ENCODE measurements at places on chromosomes 7 and 10.

- H3K27me3 ChIP-seq, result peaks cover 11% of the 10 kb centered on the region
- no peak overlapping the region for H3K27ac ChIP-seq
- no peaks in the 10 kb centered on the region for H3K4me1 ChIP-seq
- DNase-seq, result no peak
- H3K4me3 ChIP-seq, result no peak overlapping the region
Observed at GRCh38 chr10:85433248-85433647, 933.3 kb downstream of the GRID1 start.

GRCh38 chr7:111043561-111043960 lies 47.4 kb upstream of the LRRN3 start:
- H3K27me3 ChIP-seq, result no peaks in the 10 kb centered on the region
- no peak overlapping the region for H3K27ac ChIP-seq
- no peaks in the 10 kb centered on the region for H3K36me3 ChIP-seq
- H3K4me3 ChIP-seq, result no peak overlapping the region
- no peak for DNase-seq
- H3K4me1 ChIP-seq, result peaks cover 11% of the 10 kb centered on the region

- H3K4me3 ChIP-seq, result no peak overlapping the region
- no peak for DNase-seq
- H3K36me3 ChIP-seq, result peaks cover 2% of the 10 kb centered on the region
- peaks cover 10% of the 10 kb centered on the region for H3K4me1 ChIP-seq
- H3K27me3 ChIP-seq, result no peaks in the 10 kb centered on the region
- H3K27ac ChIP-seq, result no peak overlapping the region
Observed at GRCh38 chr7:77409739-77410547, 6.2 kb downstream of the GSAP start.

DNA sequence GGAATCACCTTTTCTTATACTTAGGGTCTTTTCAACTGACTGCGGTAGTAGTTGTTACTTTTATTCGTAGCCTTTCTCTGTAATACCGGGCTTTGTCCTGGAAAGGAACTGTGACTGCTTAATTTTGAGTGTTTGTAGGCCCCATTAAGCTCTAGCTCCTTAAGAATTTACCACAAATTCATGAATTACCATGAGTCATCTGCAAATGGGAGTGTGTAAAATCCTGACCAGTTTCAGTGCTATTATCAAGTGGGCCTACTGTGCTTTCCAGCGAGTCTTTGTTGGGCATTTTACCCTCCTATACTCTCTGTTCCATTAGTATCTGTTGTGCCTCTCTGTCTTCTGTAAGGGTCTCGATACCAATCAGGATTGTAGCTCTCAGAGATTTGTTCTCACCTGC lies 49.7 kb downstream of the ZMYND11 start:
- H3K27ac ChIP-seq, result no peak overlapping the region
- DNase-seq, result no peak
- peaks cover 8% of the 10 kb centered on the region for H3K4me1 ChIP-seq
- H3K4me3 ChIP-seq, result no peak overlapping the region
- peaks cover 30% of the 10 kb centered on the region for H3K36me3 ChIP-seq

GRCh38 chr7:16785321-16785720 lies 19.5 kb downstream of the AGR2 start:
- no peak for DNase-seq
- no peak overlapping the region for H3K27ac ChIP-seq
- H3K4me1 ChIP-seq, result no peaks in the 10 kb centered on the region
- H3K27me3 ChIP-seq, result no peaks in the 10 kb centered on the region

DNA sequence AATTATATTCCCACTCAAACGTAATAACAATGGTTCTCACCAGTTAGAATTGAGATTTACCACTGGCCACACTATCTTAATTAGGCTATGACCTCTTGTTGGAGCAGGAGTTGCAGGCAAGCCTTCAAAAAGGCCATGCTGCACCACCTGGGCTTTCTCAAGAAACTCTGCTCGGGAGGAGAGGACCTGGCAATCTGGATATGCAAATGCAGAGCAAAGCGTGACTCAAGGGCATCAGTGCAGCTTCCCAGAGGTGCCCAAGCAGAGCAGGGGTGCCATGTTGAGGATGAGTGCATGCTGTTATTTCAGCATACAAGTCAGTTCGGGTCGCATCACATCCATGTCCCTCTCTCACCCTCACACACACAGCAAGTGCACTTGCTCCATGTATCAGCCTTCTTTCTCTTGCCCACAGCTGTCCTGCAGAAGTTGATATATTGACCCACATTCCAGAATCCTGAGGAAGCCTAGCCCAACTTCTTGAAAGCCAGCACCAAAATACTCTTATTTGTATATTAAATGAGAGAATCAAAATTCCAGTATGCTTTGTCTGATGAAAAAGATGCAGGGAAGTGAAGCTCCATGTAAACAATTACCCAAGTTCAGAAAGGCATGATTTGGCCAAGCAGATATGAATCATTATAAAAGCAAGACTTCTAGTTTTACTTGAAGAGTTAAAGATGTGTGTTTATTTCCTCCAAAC lies 55.7 kb upstream of the IL6 start:
- no peaks in the 10 kb centered on the region for H3K36me3 ChIP-seq

- H3K4me3 ChIP-seq, result no peak overlapping the region
- no peaks in the 10 kb centered on the region for H3K36me3 ChIP-seq
- DNase-seq, result no peak
- H3K27ac ChIP-seq, result no peak overlapping the region
Observed at GRCh38 chr7:22433710-22434460, 66.1 kb downstream of the STEAP1B start.

DNA sequence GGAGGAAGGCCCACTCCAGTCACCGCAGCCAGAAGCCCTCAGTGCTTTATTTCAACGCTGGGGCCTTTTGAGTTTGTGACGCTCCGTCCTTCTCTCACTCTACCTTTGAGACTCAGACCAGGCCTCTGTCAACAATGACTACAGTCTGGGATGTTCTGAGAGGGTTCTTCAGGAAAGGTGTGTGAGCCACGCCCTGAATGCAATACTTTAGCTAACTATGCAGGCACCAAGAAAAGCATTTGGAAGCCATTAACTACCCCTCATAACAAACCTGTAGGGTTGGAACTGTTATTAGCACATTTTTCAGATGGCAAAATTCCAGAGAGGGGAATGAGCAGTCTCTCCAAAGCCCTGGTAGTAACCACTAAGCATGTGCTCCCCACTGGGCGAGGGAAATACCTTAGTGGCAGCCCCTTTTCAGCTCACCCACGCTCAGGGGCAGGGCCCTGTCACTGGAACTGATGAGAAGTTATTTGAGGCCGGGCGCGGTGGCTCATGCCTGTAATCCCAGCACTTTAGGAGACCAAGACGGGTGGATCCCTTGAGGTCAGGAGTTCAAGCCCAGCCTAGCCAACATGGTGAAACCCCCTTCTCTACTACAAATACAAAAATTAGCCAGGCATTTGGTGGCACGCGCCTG lies 5.7 kb upstream of the ARPC1B start:
- no peaks in the 10 kb centered on the region for H3K27me3 ChIP-seq
- no peak overlapping the region for H3K4me3 ChIP-seq
- no peak overlapping the region for H3K27ac ChIP-seq
- H3K36me3 ChIP-seq, result peaks cover 30% of the 10 kb centered on the region
- no peak for DNase-seq

- H3K4me3 ChIP-seq, result no peak overlapping the region
- no peaks in the 10 kb centered on the region for H3K4me1 ChIP-seq
- no peak for DNase-seq
- H3K27ac ChIP-seq, result no peak overlapping the region
- peaks cover 8% of the 10 kb centered on the region for H3K27me3 ChIP-seq
Observed at GRCh38 chr10:62498271-62498670, 124.1 kb downstream of the ZNF365 start.

DNA sequence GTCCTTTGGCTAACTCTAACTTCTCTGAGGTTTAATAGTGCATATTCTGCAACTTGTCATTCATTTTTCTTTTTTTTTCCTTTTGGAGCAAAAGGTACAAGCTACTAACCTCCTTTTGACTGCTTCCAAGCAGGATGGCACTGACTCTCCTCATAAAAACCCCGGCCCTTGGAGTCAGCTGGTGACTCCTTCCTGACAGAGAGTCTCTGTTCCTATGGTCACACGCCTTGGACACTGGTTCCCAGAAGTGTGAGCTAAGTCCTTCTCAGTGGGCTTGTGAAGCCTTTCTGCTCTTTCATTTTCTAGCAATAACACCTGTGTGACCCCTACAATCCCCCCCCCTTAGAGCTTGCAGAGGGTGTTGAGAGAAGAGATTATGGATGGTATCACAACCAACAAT lies 21.7 kb downstream of the DOCK4 start:
- no peaks in the 10 kb centered on the region for H3K36me3 ChIP-seq
- no peak overlapping the region for H3K27ac ChIP-seq
- DNase-seq, result no peak
- H3K4me1 ChIP-seq, result no peaks in the 10 kb centered on the region
- no peak overlapping the region for H3K4me3 ChIP-seq
- no peaks in the 10 kb centered on the region for H3K27me3 ChIP-seq

- H3K27me3 ChIP-seq, result peaks cover 7% of the 10 kb centered on the region
- no peak overlapping the region for H3K27ac ChIP-seq
- H3K4me1 ChIP-seq, result no peaks in the 10 kb centered on the region
- no peak overlapping the region for H3K4me3 ChIP-seq
Observed at GRCh38 chr7:69359003-69359700, 239.1 kb upstream of the AUTS2 start.

DNA sequence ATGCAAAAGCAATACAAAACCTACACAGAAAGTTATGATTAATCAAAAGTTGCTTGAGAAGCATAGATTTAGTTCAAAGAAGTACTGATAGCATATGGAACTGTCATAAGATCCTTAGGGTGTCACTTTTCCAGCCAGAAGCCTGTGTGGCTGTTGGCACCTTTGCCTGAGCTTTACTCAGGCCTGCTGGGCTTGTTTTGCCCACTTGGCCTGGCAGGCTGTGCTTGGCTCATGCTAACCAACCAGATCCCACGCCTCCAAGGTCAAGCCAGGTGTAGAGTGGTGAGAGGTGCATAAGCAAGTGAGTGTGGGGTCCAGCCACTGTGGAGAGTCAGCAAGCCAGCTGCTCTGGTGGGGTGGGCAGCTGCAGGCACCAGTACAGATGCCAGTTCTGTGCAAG lies 12.0 kb upstream of the LIPA start:
- H3K36me3 ChIP-seq, result no peaks in the 10 kb centered on the region
- no peaks in the 10 kb centered on the region for H3K4me1 ChIP-seq
- H3K27me3 ChIP-seq, result no peaks in the 10 kb centered on the region
- H3K4me3 ChIP-seq, result no peak overlapping the region

GRCh38 chr10:11379771-11380170 lies 231.7 kb downstream of the USP6NL start:
- H3K4me3 ChIP-seq, result no peak overlapping the region
- no peaks in the 10 kb centered on the region for H3K4me1 ChIP-seq
- no peak for DNase-seq
- no peaks in the 10 kb centered on the region for H3K27me3 ChIP-seq

DNA sequence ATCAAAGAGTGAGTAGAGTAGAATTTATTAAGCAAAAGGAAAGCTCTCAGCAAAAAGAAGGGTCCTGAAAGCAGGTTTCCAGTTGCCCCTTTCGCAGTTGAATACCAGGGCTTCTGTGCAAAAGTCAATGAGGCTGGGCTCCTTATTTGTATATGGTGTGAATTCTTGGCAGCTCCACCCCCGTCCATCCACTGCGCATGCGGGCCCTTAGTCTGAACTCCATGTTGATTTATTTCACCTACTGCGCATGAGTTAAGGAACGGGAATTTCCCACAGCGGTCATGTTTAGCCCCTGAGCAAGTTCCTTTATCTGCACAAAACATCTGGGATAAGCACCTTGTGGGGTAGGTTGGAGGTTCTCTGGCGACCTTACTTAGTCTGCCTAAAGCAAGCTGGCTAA lies 325.6 kb downstream of the ZWINT start:
- H3K4me1 ChIP-seq, result no peaks in the 10 kb centered on the region
- no peaks in the 10 kb centered on the region for H3K36me3 ChIP-seq
- no peak overlapping the region for H3K4me3 ChIP-seq
- H3K27ac ChIP-seq, result no peak overlapping the region
- H3K27me3 ChIP-seq, result no peaks in the 10 kb centered on the region

DNA sequence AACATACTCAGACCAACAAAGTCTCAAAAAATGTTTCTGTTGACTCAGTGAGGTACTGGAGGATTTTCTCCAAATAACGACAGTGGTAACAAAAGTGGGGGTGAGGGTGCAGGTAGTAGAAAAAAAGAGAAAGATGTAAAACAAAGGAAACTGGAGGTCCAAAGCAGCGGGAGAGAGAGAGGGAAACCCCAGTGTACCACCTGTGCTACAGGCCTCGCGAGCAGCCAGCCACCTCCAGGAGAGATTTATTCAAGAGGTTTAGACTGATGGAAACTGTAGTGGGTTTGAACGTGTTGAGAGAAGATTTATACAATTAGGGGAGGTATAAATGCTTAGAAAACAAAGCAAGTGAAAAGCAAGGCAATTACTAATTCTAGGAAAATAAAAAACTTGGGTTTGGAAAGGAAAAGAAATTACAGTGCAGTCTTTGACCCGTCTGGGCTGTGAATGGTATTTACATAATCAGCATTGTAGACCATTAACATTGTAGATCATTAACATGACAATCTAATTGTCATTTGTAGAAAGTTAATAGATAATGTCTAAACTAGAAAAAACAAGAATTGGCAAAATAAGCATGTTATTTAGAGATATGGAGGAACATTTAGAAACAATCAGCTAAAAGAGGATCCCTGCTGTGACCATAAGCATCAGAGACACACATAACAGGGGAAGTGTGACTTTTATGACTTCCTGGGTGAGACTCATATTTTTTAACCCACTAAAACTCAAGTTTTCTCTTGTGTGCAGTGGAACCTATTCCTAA lies 180.0 kb downstream of the RELN start:
- no peaks in the 10 kb centered on the region for H3K27me3 ChIP-seq
- H3K4me3 ChIP-seq, result no peak overlapping the region
- H3K36me3 ChIP-seq, result no peaks in the 10 kb centered on the region
- DNase-seq, result no peak

DNA sequence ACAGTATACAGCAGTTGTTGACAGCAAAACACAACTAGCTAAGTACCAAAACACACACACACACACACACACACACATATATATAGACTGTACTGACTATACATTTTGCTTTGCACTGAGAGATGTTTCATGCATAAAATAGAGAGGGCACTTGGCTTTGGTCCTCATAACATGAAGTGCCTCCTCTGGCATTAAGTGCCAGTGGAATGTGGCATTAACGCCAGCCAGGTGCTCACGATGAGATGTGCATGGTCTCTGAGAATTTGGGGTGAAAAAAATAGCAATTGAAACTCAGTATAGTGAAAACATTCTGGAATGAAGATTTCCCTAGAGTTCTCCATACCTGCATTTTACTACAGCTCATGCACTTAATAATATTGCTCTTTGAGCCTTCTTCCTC lies 70.0 kb upstream of the INSYN2A start:
- no peak overlapping the region for H3K27ac ChIP-seq
- H3K27me3 ChIP-seq, result peaks cover 8% of the 10 kb centered on the region
- H3K4me1 ChIP-seq, result no peaks in the 10 kb centered on the region
- no peak overlapping the region for H3K4me3 ChIP-seq

DNA sequence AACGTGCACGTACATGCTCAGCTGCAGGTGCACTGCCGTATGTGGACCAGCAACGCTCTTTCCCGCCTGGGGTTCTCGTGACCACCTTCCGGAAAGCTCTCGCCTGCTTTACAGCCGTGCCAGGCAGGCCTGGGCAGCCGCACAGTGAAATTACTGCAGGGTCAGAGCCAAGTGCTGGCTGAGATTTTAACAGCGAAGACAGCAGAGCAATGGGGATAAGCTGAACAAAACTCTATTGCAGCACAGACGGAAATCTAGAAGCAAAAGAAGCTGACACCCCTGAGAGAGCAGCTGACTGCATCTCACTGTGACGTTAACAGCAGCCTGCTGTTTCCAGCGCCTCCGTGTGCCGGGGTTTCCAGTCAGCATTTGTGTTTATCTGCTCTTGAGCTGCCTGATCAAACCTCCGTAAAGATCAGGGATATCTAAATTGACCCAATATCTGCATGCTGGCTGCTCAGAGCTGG lies 179.0 kb downstream of the DIP2C start:
- DNase-seq, result no peak
- no peaks in the 10 kb centered on the region for H3K36me3 ChIP-seq
- no peak overlapping the region for H3K4me3 ChIP-seq
- H3K27me3 ChIP-seq, result peaks cover 3% of the 10 kb centered on the region

Measured in naive thymus-derived CD8-positive, alpha-beta T cell (primary cell).